Stimulated activated CD4-positive, alpha-beta T cell treated with anti-CD3 and anti-CD28 coated beads, Interleukin-15, amount 100 ng/mL, for 1 hour (primary cell): ENCODE measurements at places on chromosomes 7 and 10.

DNA sequence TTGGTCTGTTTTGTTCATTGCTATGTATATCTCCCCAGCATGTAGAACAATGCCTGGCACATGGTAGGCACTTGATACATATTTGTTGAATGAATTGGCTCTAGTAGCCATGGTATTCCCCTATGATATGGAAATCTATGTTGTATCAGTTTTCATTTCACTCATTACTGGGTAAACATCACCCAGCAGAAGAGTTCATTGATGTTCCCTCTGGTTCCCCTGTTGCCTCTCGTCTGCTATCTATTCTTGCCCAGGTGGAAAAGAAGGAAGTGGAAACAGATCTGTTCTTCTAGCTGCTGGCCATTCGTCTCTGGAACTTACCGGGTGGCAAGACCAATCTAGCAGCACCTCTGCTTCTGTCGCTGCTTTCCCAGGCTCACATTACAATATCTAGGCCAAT is 71.5 kb downstream of the LRRC4 start:
- no peak for DNase-seq

- DNase-seq, result no peak
Observed at GRCh38 chr7:148738737-148739535, 40.2 kb downstream of the CUL1 start.

DNA sequence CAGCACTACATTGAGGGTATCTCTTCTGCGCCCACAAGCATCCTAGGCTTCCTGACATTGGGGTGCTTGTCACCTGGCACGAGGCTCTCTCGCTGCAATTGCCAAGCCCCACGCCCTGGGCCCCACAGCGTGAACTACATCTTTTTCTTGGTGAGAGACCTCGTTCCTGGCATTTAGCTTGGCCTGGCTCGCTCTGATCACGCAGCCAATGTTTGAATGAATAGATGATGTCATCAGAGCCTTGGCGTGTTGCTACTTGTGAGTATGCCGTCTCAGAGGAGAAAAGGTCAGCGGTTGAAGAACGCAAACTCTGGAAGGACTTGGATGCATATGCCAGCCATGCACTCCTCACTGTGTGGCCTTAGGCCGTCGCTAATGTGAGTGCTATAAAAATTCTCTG is 150.2 kb upstream of the AUTS2 start:
- DNase-seq, result no peak

GRCh38 chr10:27914888-27915287 is 84.0 kb downstream of the ODAD2 start:
- no peak for DNase-seq

DNA sequence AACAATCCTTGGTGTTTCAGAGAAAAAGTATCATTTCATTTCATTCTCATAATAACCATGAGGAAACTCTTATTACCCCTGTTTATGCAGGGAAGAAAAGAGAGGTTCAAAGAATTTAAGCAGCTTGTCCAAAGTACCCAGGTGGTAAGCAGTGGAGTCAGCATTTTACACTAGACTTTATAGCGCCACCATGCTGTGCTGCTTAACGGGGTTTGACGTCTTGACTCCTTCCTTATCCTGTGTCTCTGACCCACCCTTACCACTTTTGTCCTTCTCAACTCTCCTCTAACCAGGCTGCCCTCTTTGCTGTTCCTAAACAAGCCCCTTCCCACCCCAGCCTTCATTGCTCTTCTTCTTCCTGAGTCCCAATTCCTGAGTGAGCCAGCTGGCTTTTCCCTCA is 117.0 kb upstream of the AHR start:
- DNase-seq, result no peak
